Tibial artery (tissue), 4 donors: ENCODE measurements at places on chromosomes 1 and 21.

DNA sequence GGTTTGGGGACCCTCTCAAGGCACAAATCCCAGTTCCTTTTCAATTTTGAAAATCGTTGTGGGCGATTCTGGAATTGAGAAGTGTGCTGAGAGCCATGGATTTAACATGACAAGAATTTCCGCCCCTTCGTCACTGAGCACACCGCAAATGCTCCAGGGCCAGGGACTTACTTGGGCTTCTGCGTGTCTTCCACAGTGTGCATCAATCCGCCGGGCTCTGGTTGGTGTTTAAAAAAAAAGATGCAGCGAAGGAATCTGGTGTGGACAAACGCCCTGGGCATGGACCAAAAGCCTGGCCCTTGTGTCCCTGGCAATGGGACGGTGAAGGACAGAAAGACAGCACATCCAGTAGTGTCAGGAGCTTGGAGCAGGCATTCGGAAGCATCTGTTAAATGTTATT is 696 bp upstream of the CLDN14 start:
- no peak for DNase-seq

DNA sequence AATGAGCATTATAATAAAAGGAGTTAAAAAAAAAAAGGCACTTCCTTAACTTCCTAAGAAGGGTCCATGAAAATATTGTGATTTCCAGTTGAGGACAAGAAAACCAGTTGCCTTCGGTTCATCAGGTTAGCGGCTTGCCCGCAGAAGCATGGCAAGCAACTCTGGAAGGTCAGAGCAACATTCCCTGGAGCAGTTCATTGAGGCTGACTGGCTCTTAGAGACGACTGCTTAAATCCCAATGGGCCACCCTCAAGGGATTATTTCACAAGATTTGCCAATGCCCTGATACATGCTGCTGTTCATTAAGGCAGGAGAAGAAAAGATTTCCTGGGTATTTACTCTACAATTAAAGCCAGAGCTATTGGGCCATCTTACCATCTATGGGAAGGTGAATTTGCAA is 29.0 kb upstream of the CASQ2 start:
- no peak for DNase-seq

GRCh38 chr1:236141447-236142252 is 689 bp upstream of the GPR137B start:
- no peak for DNase-seq

DNA sequence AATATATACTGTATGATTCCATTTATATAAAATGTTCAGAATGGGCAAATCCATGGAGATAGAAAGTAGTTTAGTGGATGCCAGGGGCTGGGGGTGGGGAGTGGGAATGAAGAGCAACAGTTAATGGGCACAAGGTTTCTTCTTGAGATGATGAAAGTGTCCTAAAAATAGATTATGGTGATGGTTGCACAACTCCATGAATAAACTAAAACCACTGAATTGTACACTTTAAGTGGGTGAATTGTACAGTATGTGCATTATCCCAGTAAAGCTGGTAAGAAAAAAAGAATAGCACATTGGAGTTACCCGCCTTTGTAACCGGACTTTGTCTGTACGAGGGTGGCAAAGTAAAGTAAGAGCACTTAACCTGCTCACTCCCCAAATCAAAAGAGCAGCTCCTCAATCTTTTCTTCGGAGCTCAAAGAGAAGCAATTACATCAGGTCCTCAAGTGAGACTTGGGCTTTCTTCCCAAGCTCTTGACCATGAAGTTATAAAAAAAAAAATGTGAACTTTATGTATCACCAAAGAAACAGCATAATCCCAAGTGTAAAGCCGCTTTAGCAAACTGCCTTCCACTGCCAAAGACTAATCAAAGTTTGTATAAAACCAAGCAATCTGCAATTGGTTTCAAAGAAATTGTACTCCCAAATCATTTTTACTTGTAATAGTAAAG is 32.1 kb downstream of the ALDH9A1 start:
- DNase-seq = no peak

- DNase-seq = no peak
These were observed 19.5 kb downstream of the DUSP10 start for GRCh38 chr1:221722254-221723017.

DNA sequence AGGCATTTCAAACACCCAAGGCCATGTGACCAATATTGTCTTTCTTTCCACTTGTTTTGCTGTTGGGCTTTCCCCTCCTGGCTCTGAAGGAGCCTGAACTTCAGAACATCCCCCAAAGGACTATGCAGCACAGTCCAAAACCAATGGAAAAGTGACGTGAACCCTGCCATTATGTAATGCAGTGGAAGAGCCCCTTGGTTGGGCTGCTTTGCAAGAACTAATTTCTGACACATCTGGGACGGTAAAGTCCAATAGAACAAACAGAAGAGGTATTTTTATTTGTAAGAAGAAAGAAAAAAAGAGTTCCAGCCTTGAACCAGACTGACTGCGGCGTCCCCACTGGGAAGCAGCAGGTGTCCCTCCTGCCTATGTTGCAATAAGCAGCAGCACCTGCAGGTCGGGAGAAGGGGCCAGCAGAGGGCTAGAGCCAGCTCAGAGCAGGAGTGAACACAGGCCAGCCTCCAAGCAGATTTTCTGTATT is 116.7 kb downstream of the CDC7 start:
- no peak for DNase-seq

- DNase-seq = peak; percentile 70
These were observed 59.1 kb downstream of the FAAP20 start for GRCh38 chr1:2135441-2135841.

GRCh38 chr1:225763716-225764548 is 13.7 kb upstream of the SRP9 start:
- peak; percentile 76 for DNase-seq

GRCh38 chr21:15367061-15367626 is 302.3 kb upstream of the NRIP1 start:
- no peak for DNase-seq

DNA sequence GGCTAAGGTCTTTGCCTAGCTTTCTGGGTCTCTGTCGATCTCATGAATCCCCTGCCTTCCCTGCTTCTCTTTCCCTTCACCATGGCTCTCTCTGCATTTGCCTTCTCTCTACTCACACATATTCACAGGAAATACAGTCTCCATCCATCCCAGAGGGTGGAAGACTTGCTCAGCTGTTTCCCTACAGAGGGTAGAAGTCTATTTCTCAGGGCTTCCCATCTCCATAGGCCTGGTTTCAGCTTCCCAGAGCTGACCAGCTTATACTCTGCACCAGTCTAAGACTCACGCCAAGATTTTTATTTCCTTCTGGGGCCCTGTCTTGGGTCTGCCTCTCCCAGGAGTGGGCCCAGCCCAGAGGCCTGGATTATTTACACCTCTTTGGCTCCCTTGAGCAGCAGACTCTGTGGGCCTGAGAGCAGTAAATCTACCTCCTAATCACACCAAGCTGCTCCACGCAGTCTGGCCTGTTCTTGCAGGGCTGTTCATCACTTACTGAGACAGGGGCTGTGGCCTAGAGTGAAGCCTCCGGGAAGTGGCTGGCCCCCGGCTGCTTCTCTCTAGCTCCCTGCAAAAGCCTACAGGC is 102.5 kb downstream of the PLXNA2 start:
- no peak for DNase-seq

GRCh38 chr1:243754348-243754747 is 95.7 kb downstream of the AKT3 start:
- no peak for DNase-seq

GRCh38 chr1:71809085-71809484 is 473.3 kb downstream of the NEGR1 start:
- no peak for DNase-seq

DNA sequence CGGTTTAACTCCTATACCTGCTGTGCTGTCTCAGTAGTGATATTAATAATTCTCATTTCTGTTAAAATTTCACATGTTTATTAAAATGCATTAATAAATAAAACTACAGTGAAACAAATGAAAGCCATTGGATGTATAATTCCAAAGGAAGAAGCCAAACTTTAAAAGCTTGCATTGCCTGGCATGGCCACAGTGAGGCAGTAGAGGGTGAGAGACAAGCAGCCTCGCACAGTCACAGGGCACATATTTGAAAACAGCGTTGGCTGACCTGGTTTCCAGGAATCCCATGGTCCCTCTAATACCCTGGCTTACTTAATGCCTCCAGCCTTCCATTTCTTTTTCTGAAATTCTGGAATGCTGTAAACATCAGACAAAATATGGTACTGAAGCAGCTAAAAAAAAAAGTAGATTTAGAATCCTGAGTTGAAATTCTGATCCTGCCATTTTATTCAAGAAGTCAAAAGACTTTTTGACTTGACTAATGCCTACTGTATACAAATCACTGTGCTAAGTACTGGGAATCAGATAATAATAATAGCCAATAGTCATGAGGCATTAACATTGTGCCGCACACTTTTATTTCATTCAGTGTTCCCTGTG is 6.7 kb upstream of the RNASEL start:
- DNase-seq = peak; percentile 83

- no peak for DNase-seq
These were observed 133.4 kb downstream of the PLPPR5 start for GRCh38 chr1:98870959-98871903.

GRCh38 chr1:115453666-115454065 is 115.6 kb upstream of the NGF start:
- DNase-seq = no peak

DNA sequence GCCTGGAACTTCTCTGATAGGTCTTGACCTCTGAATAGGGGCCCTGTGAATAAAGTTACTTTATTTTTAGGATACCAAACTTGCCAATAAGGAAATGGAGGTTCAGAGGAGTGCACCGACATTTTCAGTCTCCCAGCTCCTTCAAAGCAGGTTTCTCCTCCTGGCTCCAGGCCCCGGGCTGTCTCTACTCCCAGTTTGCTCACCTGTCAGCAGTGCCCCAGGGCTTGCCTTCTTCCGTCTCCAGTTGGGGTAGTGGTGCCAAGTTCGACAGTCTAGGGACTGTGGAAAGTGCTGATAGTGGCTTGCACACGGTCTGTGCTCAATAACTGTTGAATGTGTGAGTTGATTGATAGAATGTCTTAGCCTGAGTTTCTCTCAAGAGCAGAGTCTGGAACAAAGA is 149.2 kb downstream of the ACTL8 start:
- DNase-seq = peak; percentile 20

DNA sequence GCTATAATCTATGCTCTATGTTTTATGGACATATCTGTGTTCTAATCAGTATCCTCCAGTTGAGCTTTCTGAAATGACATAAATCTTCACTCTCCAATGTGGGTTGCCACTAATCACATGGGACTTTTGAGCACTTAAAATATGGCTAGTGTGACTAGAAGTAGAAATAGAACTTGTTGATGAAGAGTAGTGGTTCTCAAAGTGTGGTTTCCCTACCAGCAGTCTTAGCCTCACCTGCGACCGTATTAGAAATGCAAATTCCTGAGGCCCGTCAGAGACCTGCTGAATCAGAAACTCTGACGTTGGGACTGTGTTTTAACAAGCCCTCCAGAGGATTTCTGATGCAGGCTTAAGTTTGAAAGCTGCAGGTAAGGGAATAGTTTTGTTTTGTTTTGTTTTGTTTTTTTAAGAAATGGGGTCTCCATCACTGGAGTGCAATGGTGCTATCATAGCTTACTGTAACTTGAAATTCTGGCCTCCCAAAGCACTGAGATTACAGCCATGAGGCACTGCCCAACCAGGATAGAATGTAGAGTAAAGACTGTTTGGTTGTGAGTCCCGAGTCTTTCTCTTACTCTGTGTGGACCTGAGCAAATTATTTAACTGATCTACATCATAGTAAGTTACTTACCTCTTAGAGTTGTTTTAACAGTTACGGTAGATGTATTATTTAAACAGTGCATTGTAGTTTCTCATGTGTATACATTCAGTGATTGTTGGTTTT is 21.7 kb downstream of the GLRX2 start:
- DNase-seq = no peak

- DNase-seq = no peak
These were observed 144.3 kb downstream of the DNM3 start for GRCh38 chr1:171985639-171986038.

- DNase-seq = no peak
These were observed 680.5 kb upstream of the ADAMTS5 start for GRCh38 chr21:27647401-27647800.

DNA sequence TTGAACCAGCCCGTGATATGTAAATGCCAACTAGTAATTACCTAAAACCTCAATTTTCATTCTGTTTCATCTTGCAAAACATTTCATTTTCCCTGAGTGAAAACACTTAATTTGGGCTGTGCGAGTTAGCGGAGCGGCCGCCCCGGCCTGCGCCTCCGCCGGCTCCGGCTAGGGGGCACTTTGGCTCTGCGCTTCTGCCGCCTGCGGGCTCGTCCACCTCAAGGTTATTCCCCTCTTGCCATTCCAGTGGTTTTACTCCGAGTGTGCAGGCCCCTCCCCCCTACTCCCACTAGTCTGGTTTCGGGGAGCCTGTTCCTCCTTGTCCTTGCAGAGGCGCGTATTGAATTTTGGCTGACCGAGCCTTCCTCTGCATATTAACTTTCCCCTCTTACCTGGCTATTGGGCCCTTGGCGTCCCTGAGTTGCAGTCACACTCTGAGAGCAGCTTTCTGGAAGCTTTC is 55.6 kb downstream of the PEX14 start:
- no peak for DNase-seq

DNA sequence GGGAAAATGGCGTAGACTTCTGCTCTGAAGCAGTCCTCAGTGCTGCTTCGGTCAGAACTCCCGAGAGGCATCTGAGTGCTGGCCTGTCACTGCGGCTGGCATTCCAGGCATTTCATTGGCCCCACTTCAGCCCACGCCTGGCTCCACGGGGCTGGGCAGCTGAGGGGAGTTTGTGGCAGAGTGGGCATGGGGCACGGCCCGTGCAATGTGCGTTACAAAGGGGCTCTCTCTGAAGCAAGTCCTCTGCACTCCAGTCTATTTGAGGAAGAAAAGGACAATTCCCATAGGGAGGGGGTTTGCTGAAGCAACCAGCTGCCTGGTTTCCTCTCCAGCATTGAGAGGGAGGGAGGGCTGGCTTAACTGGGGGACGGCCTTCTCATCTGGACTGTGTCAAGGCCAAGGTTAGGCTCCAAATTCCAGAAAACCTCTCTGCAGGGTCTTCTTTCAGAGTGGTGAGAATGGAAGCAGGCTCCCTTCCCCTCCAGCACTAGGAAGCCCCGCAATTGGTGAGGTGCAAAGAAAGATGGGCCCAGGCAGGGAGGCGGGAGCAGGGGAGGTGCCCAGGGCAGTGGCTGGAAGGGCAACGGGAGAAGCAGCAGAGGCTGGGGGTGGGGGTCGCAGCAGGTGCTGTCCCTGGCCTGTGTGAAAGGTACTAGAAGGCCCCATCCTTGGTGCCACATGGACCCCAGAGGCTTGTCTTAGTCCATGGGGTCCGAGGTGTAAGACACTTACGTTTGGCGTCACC is 21.1 kb upstream of the GPR157 start:
- no peak for DNase-seq

- no peak for DNase-seq
These were observed 44.4 kb upstream of the HAO2 start for GRCh38 chr1:119324198-119324597.
